Activated T-cell treated with anti-CD3 and anti-CD28 coated beads for 48 hours (primary cell): ENCODE measurements at places on chromosomes 12 and 14.

GRCh38 chr14:97080991-97081390, 283.8 kb downstream of the VRK1 start:
- DNase-seq = no peak

- DNase-seq = no peak
Observed at GRCh38 chr12:5567016-5567725, 135.3 kb downstream of the NTF3 start.

- no peak for DNase-seq
Observed at GRCh38 chr12:23585156-23585781, 364.2 kb downstream of the SOX5 start.

GRCh38 chr12:42560977-42561376, 28.6 kb downstream of the PRICKLE1 start:
- DNase-seq = no peak

DNA sequence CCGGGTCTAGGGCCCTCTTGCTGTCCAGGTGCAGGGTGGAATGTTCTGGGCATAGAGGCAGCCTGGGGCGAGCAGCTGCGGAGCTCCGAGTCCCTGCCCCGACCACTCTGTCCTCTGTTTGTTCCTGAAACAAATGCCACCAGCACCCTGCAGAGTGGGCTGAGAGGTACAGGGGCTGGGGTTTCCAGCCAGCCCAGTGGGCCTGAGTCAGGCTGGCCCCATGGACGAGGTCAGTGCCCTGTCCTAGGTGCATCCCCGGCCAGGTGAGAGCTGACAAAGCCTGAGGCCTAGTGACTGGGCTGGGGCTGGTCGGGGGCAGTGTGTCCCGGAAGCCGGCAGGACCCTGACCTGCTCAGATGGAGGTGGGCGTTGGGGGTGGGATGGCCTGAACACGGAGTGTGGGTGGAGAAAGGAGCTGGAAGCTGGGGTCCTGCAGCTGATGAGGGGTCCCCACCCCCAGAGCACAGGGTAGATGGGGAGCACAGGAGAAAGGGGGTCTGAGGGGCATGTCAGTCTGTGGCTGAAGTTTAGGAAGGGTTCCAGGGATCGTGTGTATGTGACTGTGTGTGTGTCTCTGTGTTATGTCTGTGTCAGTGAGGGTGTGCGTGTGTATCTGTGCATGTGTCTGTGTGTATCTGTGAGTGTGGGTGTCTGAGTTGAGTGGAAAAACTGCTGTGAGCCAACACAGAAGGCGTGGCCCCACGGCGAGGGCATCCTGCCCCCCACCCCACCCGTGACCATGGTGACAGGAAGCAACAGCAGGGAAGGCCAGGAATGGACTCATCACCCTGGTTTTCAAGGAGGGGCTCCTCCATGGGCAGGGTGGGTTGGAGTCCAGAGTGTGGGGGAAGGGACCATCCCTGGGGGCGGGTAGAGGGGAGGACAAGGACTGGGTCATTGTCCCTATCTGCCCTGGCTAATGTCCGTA, 2.4 kb upstream of the CRIP1 start:
- DNase-seq = no peak

- DNase-seq = no peak
Observed at GRCh38 chr14:87483271-87484260, 509.4 kb downstream of the GALC start.
